ENCODE measurements at places on chromosomes 1 and 21.

- DNase-seq, result no peak
Observed at GRCh38 chr1:11590395-11590794, 63.8 kb downstream of the FBXO2 start.

DNA sequence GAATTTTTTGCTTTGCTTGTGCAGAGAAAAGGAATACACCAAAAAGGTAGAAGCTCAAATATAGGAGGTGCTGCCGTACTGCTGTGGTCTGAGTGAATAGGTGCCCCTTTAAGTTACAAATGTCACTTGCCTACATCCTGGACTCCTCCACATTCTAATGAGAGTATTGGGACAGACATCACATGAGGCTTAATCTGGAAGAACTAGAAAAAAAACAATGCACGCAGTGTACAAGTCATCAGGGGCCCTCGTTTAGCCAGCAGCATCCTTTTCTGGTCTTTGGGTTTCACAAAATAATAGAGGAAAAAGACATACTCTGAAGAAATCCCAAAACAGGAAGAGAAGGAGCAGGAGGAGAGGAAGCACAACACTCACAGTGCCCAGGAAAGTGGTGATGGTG is 89.3 kb downstream of the SLC44A5 start:
- no peak for DNase-seq

- DNase-seq, result no peak
Observed at GRCh38 chr1:101346419-101346818, 109.6 kb downstream of the S1PR1 start.

- DNase-seq, result no peak
Observed at GRCh38 chr1:89037186-89037585, 14.5 kb upstream of the GBP3 start.

GRCh38 chr1:27521861-27522431 is 32.0 kb upstream of the WASF2 start:
- DNase-seq, result no peak

DNA sequence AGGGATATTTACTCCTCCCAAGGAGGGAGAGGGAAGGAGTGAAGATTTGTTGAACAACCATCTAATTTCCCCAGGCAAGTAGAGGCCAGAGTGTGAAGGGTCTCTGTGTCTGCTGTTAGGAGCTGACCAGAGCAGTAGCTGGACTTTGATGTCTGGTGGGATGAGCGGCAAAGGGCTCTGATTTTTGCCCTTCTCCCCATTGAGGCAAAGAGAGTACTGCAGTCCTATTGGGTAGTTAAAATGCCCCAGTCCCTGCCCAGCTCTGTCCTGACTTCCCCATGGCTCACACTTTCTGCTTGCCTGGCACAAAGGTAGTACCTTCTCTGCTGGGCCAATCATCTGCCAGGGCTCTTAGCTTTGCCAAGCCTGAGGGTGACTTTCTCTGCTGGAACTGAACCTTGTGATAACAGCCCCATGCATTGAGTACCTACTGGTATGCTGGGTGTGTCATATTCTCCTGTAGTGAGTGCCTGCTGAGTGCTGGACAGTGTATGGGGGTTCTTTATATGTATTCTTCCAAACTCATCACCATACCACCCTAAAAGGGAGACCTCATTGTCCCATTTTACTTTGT is 64.0 kb upstream of the SELENON start:
- DNase-seq, result no peak

DNA sequence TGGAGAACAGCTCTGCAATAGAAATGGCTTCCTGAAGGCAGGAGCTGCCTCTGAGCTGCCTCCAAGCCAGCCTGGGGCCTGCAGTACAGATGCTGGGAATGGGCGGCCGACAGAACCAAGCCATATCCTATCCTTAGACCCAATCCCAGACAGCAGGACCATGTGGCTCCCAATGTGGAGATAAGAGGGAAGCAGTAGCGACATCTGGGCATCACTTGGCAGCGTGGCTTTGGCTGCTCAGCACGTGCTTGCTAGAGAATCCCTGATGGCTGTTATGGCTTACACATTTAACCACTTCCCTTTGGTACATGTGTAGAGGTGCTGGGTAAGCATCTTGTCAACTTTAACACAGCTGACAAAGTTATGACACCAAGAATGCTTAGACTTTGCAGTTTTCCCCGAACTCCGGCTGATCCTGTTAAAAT is 87.7 kb downstream of the MAN1C1 start:
- no peak for DNase-seq

- DNase-seq, result no peak
Observed at GRCh38 chr1:213287987-213288386, 236.9 kb downstream of the RPS6KC1 start.

DNA sequence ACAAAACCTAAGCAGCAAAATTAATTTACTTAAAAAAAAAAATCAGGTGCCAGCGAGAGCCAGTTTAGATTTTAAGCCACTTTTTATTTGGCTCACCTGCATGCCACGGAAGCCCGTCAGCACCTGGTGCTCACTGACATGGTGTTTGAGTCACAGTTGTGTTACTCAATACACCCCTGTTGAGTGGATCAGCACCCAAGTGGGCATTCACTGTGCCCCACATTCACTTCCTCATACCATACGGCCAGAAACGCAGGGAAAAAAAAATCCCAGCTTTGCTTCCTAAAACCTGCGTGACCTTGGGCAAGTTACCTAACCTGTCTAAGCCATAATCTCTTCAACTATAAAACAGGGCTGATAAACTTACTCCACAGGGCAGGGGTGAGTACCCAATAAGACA is 42.8 kb upstream of the SIM2 start:
- DNase-seq, result no peak

DNA sequence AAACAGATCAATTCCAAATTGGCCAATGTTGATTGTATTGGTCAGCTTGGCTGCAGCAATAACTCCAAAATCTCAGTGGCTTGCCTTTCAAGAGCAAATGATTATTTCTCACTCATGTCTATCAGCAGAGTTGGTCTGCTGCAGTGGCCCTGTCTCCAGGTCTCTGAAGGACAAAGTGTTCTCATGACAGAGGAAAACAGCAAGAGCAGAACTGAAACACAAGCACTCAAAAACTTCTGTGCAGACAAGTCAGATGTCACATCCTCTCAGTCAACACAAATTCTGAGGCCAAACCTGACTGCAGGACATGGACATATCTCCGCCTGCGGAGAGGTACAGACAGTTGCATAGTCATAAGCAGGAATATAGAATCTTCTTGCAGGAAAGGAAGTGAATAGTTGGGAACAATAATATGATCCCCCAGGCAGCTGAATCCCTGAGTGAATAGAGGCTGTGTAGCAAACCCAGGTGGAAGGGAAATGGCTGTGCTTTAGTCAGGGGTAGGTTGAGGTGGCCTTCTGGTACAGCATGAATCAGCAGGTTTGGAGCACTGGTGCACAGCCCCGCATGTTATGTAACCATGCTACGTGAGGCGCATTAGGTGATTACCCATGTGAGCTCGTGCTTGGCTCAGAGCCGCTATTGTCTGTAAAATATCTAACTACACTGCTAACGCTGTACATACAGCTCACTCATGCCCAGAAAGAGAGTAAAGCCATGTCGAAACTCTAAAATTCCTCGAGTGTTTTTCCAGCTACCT is 17.1 kb upstream of the UBE2U start:
- no peak for DNase-seq

GRCh38 chr1:90726425-90726985 is 9.4 kb upstream of the BARHL2 start:
- no peak for DNase-seq

- no peak for DNase-seq
Observed at GRCh38 chr1:173479649-173480048, 2.5 kb downstream of the PRDX6 start.

DNA sequence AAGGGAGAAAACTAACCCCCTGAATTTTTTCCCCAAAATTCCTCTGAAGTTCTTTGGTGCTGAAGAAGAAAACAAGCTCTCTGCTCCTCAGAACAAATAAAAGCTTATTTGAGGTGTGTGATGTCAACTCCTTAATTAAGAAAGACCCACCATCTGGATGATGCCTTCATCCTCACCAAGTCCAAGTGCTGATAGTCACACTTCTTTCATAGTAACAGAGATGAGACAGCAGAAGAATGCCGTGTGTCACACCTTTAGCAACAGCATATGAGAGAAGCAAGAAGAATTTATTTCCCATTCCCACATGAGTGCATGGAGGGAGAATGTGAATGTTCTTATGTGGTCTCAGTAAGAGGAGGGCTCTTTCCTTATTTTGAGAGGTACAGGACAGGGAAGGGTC is 91.2 kb downstream of the TGFB2 start:
- no peak for DNase-seq

- no peak for DNase-seq
Observed at GRCh38 chr1:151145304-151146071, 943 bp downstream of the SEMA6C start.

- DNase-seq, result no peak
Observed at GRCh38 chr1:26344147-26344920, 9.6 kb downstream of the CRYBG2 start.

DNA sequence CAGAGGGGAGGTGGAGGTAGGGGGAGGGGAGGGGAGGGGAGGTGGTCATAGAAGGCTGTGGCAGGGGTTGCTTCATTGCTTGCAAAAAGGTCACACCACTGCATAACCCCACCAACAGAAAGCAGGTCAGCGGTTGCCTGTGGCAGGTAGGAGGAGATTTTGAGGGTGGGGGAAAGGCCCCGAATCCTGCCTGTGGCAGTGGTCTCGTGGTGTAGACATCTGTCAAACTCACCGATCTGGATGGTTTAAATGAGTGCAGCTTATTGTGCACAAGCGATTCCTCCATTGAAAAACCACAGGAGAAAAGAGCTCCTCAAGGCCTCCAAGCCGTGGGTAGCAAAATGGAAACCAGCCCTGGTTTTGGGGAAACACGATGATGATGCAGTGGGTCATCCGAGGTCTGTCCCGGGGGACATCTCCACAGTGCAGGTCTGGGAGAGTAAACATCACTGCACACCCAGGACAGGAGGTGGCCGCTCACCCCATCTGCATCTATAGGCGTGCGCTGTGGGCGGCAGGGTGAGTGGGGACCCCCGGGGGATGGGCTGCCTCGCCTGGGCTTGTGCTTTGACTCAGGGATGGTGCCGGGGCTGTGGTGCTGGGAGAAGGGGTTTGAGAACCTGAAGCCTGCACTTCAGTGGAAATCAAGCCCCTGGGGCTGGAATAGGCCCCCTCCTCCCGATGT is 112.3 kb downstream of the CRYAA start:
- DNase-seq, result no peak

- peak; percentile 0 for DNase-seq
Observed at GRCh38 chr21:27213303-27213702, 246.4 kb upstream of the ADAMTS5 start.

GRCh38 chr1:219505886-219506285 is 107.0 kb downstream of the ZC3H11B start:
- no peak for DNase-seq

- DNase-seq, result no peak
Observed at GRCh38 chr1:6008084-6008415, 15.8 kb upstream of the NPHP4 start.

GRCh38 chr1:175277783-175278733 is 85.5 kb upstream of the KIAA0040 start:
- no peak for DNase-seq

DNA sequence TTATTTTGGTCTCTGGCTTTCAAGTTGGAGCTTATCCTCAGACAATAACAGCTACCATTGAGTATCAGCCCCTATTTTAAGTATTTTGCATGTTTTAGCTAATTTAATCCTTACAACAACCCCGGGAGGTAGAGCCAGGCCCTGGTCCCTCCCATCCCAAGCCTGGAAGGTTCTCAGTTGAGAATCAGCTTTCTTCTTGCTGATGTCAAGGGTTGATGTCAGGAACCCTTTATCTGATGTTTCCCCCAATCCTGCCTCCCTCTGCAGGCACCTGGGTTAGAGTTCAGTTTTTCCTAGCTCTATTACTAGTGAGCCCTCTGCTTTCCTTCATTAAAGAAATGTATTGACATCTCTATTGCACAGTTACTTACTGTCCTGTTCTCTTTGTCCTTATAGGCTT is 3.6 kb upstream of the SVBP start:
- DNase-seq, result no peak

DNA sequence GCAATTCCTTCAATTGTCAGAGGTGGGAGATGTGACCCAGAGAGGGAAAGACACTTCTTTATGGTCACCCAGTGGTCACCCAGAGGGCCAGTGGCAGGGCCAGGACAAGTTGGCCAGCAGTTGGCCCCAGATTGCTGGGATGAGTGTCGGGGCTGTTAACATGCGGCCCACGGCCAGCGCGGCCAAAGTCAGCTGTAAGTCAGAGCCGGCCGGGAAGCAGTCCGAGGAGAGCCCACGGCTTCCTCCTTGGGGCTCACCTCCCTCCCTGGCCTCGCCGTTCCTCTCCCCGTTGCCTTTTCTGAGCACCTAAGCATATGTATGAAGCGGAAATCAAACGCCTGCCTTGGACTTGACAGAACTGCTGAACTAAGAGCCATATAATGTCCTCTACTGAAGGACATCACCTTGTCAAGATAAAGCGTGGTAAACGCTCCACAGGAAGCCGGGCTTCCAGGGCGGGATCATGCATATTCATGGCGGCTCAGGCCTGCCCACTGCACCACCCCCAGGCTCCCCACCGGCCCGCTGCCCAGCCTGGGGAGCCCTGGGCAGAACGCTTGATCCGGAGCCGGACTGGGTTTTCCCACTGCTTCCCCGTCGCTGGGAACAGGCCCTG is 245.4 kb upstream of the POU3F1 start:
- no peak for DNase-seq

DNA sequence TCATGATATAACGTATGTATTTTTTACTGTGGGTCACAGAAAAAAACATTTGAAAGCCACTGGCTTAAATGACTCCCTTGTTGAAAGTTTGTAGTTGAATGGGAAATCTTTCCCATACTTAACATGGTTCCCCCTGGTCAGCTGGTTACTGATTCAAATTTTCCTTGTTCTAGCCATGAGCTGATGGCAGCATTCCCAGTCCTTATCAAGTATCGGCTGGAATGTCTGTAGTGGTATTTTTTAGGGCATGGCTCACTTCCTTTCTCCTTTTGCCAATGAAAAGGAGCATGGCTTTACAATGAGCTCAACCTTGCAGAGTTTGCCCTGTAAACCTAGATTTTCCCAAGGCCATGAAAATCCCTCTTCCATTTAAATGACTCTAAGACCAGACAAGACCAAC is 55.7 kb downstream of the GIPC2 start:
- DNase-seq, result peak; percentile 76

GRCh38 chr1:61224609-61225008 is 142.2 kb downstream of the NFIA start:
- no peak for DNase-seq

- no peak for DNase-seq
Observed at GRCh38 chr1:176225479-176225875, 18.4 kb upstream of the COP1 start.

GRCh38 chr1:54816130-54816529 is 15.0 kb upstream of the TTC22 start:
- DNase-seq, result no peak

DNA sequence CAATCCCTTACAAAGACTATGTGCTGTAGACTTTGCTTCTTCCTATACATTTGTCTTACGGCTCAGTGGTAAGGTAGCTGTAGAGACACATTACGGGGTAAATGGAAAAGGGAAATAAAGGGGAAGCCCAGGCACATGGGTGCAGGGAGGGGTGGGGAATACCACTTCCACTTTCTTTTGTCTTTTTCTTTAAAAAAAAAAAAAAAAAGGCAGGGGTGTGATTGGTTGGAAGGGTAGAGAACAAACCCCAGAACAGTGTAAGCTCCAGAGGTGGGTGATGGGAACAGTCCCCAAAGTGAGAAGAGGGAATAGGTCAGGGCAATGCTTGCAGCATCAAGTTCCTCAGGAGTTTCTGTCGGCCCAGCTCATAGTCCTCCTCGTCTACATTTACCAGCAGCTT is 3.9 kb downstream of the NIT1 start:
- no peak for DNase-seq

All from SW 1271 (cell line).